Thymus (tissue), 14 donors: ENCODE measurements at places on chromosomes 11 and 22. TPM values are rescaled to one million over a fixed set of nuclear protein-coding genes. Genes with fewer than 3 reads are reported as not detected.

DNA sequence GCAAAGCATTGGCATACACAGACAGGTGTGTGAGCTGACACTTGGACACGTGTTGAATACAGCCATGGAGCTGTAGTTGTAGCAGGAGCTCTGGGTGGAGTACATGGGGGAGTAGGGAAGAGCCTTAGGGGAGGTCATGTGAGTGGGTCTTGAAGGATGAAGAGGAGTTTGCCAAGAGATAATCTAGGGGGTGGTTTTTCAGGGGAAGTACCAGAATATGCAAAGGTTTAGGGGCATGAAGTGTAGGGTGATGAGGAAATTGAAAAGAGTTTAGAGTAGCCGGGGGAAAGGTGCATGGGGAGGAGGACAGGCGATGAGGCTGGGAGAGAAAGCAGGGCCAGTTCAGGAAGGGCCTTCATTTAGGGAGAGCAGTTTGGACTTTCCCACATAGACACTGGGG is 74.5 kb downstream of the GRIK4 start:
- no peaks in the 10 kb centered on the region for H3K27me3 ChIP-seq
- no peaks in the 10 kb centered on the region for H3K4me1 ChIP-seq
- no peak overlapping the region for H3K27ac ChIP-seq
- no peak for DNase-seq

- H3K4me1 ChIP-seq: no peaks in the 10 kb centered on the region
- H3K36me3 ChIP-seq: no peaks in the 10 kb centered on the region
- no peak for DNase-seq
- no peak overlapping the region for H3K4me3 ChIP-seq
- no peak overlapping the region for H3K27ac ChIP-seq
- no peaks in the 10 kb centered on the region for H3K27me3 ChIP-seq
Observed at GRCh38 chr11:83823461-83824025, 537.4 kb upstream of the CCDC90B start.

- H3K27me3 ChIP-seq: no peaks in the 10 kb centered on the region
- no peaks in the 10 kb centered on the region for H3K4me1 ChIP-seq
- DNase-seq: no peak
- H3K27ac ChIP-seq: no peak overlapping the region
Observed at GRCh38 chr11:69499918-69500284, 18.4 kb downstream of the LINC01488 start.

GRCh38 chr22:21641417-21641788 is 699 bp upstream of the SDF2L1 start:
- peak overlapping the region; percentile 42 for H3K4me3 ChIP-seq
- no peak for DNase-seq
- H3K27ac ChIP-seq: no peak overlapping the region
- H3K36me3 ChIP-seq: peaks cover 11% of the 10 kb centered on the region
- H3K4me1 ChIP-seq: peaks cover 19% of the 10 kb centered on the region

GRCh38 chr11:77438487-77438886 is 35.4 kb downstream of the PAK1 start:
- no peaks in the 10 kb centered on the region for H3K36me3 ChIP-seq
- no peak overlapping the region for H3K4me3 ChIP-seq
- DNase-seq: no peak
- H3K27me3 ChIP-seq: no peaks in the 10 kb centered on the region

UBE4A gene
- total RNA-seq: 22.2 TPM

GAL gene
- 0.42 TPM for total RNA-seq

CDHR5 gene
- total RNA-seq: not detected

DNA sequence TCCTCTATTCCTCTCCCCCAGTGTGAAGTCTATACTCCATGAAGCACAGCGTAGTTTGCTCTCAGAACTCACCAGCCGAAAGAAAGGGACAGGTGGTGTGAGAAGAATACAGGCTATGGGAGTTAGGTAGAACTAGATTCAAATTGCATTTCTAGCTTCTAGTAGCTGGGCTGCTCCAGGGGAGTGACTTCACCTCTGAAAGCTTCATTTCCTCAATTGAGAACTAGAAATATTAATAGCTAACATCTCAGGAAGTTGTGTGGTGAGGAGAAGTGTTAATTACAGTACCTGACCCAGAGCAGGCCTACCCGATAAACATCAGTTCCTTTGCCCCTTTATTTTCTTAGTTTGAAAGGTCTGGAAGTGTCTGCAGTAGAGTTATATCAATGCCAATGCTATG is 484.7 kb upstream of the TENM4 start:
- no peaks in the 10 kb centered on the region for H3K36me3 ChIP-seq
- no peaks in the 10 kb centered on the region for H3K4me1 ChIP-seq
- H3K4me3 ChIP-seq: no peak overlapping the region
- no peaks in the 10 kb centered on the region for H3K27me3 ChIP-seq
- no peak for DNase-seq

DNA sequence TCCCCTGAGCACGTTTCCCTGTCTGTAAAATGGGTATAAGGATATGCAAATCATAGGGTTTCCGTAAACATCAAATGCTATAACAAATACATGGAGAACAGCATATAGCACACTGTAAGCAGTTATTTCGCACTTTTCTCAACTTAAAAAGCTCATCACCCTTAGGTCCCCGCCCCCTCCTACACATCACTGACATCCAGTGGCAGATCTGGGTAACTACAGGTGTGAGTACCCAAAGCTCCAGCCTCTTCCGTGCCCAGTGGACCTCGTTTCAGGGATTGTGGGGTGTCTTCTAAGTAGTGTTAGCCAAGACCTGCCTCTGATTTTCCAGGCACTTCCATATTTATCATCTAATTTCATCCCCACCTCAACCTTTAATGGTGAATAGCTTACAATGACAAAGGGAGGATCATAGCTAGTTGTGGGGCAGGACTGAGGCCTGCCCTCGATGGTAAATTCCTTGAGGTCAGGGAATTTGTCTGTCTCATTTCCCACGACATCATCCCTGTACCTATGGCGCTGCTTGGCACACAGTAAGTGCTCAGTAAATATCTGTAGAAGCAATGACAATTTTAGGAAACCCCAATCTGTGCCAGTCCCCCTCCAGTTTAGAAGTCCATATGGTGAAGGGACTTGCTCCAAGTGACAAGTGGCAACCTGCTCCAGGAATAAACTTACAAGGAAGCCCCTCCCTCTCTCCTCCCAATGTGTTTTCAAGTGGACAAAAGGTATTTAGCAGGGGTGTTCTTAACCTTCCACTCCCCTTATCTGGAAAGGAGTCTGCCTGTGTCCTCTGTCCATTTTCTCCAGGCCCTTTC is 340.5 kb downstream of the TENM4 start:
- H3K27me3 ChIP-seq: no peaks in the 10 kb centered on the region
- H3K4me3 ChIP-seq: no peak overlapping the region
- H3K27ac ChIP-seq: no peak overlapping the region
- no peaks in the 10 kb centered on the region for H3K4me1 ChIP-seq

- no peak overlapping the region for H3K27ac ChIP-seq
- DNase-seq: no peak
- no peaks in the 10 kb centered on the region for H3K4me1 ChIP-seq
- no peaks in the 10 kb centered on the region for H3K27me3 ChIP-seq
- no peaks in the 10 kb centered on the region for H3K36me3 ChIP-seq
Observed at GRCh38 chr22:47593911-47594311, 831.5 kb downstream of the TBC1D22A start.

DNA sequence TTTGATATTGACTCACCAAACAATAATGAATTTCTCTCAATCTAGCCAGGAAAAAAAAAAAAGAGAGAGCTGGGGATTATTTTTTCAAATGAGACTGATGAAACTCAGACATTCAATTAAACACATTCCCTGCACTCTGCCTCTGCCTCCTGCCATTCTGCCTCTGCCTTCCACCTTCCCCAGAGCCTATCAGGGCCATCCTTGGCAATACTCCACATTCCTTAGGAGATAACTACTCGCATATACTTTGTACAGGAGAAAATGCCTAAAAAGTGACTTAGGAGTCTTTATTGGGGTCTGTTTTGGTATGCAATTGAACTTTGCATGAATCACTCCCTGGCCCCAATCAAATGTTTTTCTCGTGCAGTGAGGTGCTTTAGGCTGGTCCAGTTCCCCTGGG is 246.6 kb upstream of the PLET1 start:
- H3K4me3 ChIP-seq: no peak overlapping the region
- no peak overlapping the region for H3K27ac ChIP-seq
- no peaks in the 10 kb centered on the region for H3K27me3 ChIP-seq

P4HA3 gene
- total RNA-seq: 0.09 TPM

DNA sequence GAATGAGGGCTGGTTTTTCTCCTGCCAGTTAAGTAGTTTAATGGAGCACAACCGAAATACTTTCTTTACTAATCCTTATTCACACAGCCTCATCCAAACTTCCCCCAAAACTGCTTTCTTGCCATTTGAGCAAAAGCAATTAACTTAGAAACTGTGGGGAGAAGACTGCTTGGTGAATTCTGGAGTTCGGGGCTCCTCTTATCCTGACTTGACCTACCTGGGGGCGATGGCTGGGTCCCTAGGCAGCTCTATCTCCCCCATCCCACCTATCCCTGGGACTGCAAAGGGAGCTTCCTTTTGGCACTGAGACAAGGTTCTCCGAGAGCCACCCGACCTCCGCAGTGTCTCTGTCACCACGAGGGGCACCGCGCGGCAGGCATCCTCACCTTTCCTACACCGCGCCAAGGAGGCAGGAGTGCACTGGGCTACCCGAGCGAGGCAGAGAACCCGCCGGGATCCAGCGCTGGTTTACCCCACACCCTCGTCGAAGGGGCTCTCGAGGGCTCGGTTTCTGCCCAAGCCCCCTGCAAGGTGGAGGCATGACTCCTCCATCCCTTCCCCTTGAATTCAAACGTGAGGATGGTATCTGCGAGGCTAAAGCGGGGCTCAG is 759 bp downstream of the DESI1 start:
- H3K4me1 ChIP-seq: peaks cover 16% of the 10 kb centered on the region
- H3K27me3 ChIP-seq: no peaks in the 10 kb centered on the region
- peak overlapping the region; percentile 78 for H3K4me3 ChIP-seq
- peak overlapping the region; percentile 79 for H3K27ac ChIP-seq

GRM5 gene
- 0.05 TPM for total RNA-seq

GRCh38 chr11:83037877-83038276 is 33.8 kb downstream of the RAB30 start:
- no peak overlapping the region for H3K27ac ChIP-seq
- H3K4me3 ChIP-seq: no peak overlapping the region
- H3K4me1 ChIP-seq: no peaks in the 10 kb centered on the region
- no peaks in the 10 kb centered on the region for H3K36me3 ChIP-seq
- H3K27me3 ChIP-seq: no peaks in the 10 kb centered on the region

- no peaks in the 10 kb centered on the region for H3K4me1 ChIP-seq
- peak overlapping the region; percentile 75 for H3K4me3 ChIP-seq
- H3K36me3 ChIP-seq: no peaks in the 10 kb centered on the region
- H3K27me3 ChIP-seq: peaks cover 24% of the 10 kb centered on the region
- no peak for DNase-seq
- no peak overlapping the region for H3K27ac ChIP-seq
Observed at GRCh38 chr11:47980907-47981621, 705 bp downstream of the PTPRJ start.

DNA sequence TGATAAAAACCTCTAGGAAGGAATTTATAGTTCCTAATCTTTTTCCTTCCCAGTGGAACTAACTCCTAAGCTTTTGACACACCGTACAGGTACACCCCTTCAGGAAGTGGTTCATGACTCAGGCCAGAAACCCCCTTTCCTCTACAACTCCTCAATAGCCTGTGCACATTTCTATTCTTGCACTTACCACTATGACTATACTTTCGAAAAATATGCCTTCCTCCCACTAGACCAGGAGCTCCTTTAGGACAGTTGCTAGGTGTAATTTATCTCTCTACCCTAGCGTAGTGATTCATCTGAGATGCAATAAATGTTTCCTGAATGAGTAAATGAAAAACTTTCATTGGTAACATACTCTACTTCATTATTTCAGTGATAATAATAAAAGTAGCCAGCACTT is 14.5 kb downstream of the MAP6 start:
- H3K4me1 ChIP-seq: no peaks in the 10 kb centered on the region
- H3K27ac ChIP-seq: no peak overlapping the region
- no peaks in the 10 kb centered on the region for H3K36me3 ChIP-seq
- peaks cover 4% of the 10 kb centered on the region for H3K27me3 ChIP-seq
- no peak overlapping the region for H3K4me3 ChIP-seq

- H3K4me3 ChIP-seq: no peak overlapping the region
- H3K27me3 ChIP-seq: no peaks in the 10 kb centered on the region
- DNase-seq: no peak
- H3K36me3 ChIP-seq: peaks cover 8% of the 10 kb centered on the region
Observed at GRCh38 chr11:63870351-63871140, 31.6 kb downstream of the MARK2 start.
